Retinal pigment epithelial cell (primary cell): ENCODE measurements at places on chromosomes 13 and 19.

- DNase-seq = no peak
Observed at GRCh38 chr13:96967248-96967745, 27.0 kb downstream of the OXGR1 start.

GRCh38 chr13:110274687-110275086 lies 32.3 kb downstream of the COL4A1 start:
- no peak for DNase-seq

- no peak for DNase-seq
Observed at GRCh38 chr19:43641333-43641732, 1.7 kb upstream of the CADM4 start.

DNA sequence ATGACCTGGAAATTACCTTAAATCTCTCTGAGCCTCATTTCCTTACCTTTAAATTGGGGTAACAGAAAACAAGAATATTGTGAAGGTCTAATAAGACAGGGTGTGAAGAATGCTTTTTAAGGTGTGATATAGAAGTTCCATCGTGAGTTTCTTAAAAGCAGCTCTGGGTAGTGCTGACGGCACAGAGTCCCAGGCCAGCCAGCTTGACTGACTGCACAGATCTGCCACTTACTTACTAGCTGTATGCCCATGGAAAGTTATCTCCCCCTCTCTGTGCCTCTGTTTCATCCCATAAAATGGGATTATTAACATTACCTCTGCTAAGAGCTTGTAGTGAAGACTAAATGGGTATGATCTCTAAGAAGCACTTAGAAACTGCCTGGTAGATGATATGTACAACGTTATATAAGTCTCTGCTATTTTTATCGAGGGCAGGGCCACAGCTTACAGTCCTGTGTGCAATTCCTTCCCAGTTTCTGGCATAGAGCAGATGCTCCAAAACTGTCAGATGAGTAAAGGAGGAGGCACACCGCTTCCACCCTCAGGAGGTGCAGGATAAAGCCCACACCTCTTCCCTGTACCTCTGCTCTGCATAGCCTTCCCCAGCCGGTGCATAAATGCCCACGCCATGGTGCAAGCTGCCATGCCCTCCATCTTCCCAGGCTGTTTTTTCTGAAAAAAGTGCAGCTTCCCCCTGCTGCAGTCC lies 99.6 kb downstream of the MBNL2 start:
- DNase-seq = no peak

GRCh38 chr19:50975766-50976165 lies 6.4 kb upstream of the KLK6 start:
- DNase-seq = no peak

GRCh38 chr13:28820099-28821051 lies at the start of gene MTUS2:
MTUS2 (plus strand) TSS chr13:28820339.
- no peak for DNase-seq

- DNase-seq = no peak
Observed at GRCh38 chr19:41186971-41187883, 5.8 kb upstream of the CYP2S1 start.

DNA sequence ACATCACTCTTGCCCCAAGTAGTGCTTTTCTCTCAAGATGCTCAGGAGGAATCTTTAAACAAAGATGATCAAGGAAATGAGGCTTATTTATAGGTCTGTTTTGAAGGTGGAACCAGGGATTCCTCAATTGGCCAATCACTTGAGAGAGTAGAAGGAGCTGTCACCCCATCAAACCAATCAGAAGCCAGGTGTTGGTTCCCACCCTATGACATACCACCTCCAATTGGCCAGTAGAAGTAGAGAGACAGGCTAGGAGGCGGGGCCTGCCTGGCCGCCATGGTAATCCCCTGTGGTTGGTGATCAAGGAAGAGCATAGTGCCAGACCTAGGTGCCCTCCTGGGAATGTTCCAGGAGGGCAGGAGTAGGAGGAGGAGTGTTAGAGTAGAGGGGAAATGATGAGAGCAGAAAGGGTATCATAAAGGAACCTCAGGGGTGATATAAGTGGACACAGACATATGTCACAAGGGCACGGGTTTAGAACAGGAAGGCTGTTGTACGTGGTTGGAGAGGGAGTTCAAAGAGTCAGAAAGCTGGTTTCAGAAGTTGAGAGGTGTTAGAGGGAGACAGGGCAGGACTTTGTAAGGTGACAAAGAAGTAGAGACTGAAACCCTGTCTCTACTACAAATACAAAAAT lies 10.5 kb downstream of the PMIS2 start:
- DNase-seq = no peak

GRCh38 chr13:23999424-23999823 lies 102.1 kb upstream of the C1QTNF9B start:
- no peak for DNase-seq

GRCh38 chr19:40716031-40716481 lies 630 bp downstream of the COQ8B start:
- peak; percentile 82 for DNase-seq

DNA sequence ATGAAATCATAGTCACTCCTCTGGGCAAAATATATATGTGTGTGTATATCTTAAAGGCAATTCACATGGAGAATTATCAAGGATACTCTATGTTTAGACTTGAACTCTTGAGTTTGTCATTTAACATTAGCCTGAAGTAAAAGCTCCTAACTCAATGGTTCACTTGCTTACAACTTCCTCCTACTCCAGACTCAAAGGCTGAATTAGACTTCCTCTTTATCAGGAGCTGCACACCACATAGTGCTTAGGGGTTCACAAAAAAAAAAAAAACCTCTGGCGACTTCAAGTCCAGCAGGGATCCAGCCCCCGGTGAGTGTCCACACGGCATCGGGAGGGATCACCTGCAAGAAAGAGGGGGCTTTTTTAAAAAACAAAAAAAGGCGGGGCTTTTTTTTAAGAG lies 68.2 kb upstream of the LSM14A start:
- no peak for DNase-seq

DNA sequence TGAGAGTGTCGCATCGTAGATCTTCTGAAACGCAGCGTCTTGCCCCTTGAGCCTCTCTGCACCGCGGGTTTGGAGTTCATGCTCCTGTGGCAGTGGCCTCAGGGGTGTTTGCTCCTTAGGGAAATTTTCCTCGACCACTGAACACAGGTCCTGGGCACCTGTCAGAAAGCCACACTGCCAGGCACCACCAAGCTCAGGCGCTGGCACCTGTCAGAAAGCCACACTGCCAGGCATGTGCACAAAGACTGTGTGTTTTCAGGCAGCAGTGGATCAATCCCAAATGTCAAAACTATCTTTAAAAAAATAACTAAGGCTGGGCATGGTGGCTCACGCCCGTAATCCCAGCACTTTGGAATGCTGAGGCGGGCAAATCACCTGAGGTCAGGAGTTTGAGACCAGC lies 87.1 kb downstream of the ATP11A start:
- no peak for DNase-seq
